ENCODE measurements at places on chromosomes 11 and 22.

DNA sequence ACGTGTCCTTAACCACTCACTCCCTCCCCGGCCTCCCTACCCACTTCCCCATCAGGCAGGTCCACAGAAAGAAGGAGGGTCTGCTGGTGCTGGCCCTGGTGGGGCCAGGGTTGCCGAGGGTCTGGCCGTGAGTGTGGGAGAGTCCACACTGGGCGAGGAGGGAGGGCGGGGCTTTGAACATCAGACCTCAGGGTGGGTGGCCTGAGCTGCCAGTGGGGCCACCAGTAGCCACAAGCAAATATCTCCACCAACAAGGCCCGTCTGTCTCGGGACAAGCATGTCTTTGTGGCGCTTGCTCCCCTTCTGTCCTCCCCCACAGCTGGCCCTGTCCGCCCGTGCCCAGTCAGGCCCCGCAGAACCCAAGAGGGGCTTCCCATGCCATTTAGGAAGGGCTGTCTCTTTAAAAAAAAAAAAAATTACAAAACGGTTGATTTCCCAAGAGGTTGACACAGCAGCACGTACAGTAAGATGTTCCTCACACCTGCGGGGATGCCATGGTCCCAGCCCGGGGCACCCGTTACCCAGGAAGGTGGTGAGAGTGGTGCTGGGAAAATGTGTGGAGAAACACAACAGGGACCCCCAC, 17.7 kb upstream of the TALDO1 start:
- peak; percentile 50 for DNase-seq

DNA sequence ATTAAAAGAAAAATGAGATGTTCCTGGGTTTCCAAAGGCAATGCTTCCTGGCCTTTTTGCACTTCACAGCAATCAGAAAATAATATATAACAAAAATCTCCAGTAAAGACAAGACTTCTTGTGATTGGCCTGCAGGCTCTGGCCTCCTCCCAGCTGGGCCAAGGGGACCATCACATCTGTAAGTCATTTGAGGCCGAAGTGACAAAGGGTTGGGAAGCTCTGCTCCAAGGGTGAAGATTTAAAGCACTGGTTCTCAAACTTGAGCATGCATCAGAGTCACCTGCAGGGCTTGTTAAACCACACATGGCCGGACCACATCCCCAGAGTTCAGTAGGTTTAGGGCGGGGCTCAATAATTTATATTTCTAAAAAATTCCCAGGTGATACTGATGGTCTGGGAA, 32.1 kb downstream of the ARFGAP2 start:
- DNase-seq = no peak

DNA sequence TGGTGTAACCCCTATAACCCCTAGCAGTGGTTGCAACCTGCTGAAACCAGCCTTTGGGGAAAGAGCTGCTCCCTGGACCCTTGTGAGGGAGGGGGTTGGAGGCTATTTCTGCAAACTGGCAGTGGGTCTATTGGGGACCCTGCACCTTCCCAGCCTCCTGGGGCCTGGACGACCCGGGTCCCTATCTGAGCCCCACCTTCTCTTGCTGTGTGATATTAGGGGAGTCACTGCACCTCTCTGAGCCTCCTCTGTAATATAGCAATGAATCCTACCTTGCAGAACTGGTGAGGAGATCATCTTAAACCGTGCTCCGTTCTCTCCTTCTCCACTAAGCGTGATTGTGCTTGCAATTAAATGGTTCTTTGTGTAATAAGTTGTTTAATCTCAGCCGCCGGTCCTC, 24.0 kb upstream of the MPPED1 start:
- DNase-seq = no peak

GRCh38 chr11:117900720-117901440, 24.4 kb upstream of the FXYD6 start:
- DNase-seq = no peak

DNA sequence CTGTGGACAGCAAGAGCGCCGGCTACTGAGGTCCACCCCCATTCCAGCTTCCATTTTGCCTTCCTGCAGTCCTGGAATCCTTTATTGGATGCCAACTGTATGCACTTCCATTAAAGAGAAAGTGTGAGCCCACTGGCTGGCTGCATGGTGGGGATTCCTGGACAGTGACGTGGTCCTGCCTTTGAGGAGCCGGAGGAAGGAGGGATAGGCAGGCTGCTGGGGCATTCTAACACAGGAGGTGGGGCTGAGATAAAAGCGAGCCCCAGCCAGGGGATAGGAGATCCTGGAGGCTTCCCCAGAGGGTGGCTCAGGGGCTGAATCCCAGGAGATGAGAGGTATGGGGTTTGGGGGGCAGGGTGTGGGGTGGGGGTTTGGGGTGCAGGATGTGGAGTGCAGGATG, 984.7 kb downstream of the BRD1 start:
- no peak for DNase-seq

- DNase-seq = no peak
These were observed 50.4 kb downstream of the DENND5A start for GRCh38 chr11:9214765-9215164.

- DNase-seq = no peak
These were observed 12.7 kb downstream of the MAFF start for GRCh38 chr22:38214302-38215056.

DNA sequence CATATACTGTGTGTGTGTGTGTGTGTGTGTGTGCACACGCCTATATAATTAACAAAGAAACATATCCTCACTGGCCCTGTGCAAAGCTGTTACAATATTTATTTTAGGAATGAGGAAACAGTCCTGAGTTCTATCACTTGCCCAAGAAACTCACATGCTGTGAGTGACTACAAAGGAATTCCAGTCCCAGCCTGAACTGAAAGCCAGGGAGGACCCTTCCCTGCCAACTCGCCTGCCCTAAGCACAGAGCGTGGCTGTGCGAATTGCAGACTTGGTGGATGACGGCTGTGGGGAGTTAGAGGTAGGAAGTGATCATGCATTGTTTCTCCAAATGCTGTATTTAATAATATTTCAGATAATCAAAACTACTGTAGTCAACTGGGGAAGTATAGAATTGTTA, 26.4 kb upstream of the CD5 start:
- no peak for DNase-seq

DNA sequence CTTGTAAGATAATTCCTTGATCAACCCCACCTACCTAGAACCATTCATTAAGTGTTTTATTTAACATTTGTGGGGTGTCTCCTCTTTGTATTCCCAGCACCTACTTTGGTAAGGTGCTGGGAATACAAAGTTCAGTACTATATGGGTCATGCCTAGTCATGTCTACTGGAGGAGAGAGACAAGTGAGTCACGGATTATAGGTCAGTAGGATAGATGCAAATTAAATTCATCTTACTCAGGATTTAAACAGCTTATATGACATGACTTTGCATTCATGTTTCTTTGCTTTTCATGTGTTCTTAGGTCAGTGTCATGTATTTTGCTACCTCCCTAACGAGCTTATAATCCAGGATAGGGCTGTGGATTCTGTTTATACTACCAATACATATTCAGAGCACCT, 3.4 kb upstream of the FADS1 start:
- DNase-seq = no peak

GRCh38 chr11:68694431-68695297, 10.3 kb downstream of the GAL start:
- DNase-seq = no peak

- peak; percentile 93 for DNase-seq
These were observed 11.7 kb downstream of the PHRF1 start for GRCh38 chr11:587978-588380.

DNA sequence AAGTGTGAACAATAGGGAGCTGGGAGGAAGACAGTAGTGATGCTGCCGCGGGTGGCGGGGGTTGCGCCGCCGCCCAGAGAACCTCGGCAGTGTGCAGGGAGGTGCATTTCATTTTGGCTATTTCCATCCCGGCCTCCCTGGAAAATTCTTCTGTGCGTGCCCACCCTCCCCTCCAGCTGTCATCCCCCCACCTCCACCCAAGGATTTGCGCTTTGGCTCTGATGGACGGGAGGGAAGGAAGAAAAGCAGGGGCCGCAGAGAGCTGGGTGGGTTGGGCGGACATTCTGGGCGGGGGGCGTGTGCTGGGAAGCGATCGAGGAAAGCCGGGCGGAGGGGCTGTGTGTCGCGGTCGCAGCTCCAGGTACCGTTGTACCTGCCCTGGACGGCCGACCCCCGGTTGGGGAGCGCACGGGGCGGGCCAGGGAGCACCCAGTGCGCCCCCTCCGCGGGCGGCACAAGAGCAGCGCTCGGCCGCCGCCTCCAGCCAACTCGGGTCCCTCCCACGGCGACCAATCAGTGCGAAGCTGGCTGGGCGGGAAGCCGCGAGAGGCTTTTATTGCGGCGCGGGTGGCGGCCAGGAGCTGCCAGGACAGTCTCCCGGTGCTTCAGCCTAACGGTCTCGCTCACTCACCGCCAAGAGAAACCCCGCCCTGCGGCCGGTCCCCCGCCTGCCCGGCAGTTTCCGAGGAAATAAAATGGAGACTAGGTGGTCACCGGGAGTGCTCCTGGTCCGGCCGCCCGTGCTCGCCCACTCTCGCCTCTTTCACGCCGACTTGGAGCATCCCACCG, 1.6 kb downstream of the NCAM1 start:
- peak; percentile 80 for DNase-seq

DNA sequence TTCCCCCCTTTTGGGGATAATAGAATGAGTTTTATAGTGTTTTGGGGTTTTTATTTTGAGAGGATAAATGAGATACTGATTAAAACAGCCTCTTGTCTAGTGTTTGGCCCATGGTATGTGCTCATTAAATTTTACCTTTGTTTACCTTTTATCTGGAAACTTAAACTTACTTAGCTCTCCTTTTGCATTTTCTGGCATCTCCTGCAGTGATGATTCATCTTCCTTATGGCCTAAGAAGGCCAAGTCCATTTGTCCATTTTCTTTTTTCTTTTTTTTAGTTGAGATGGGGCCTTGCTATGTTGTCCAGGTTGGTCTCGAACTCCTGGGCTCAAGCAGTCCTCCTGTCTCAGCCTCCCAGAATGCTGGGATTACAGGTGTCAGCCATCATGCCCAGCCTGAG, 156.3 kb downstream of the COMMD9 start:
- no peak for DNase-seq

GRCh38 chr11:16874275-16874975, 136.0 kb downstream of the C11orf58 start:
- no peak for DNase-seq

DNA sequence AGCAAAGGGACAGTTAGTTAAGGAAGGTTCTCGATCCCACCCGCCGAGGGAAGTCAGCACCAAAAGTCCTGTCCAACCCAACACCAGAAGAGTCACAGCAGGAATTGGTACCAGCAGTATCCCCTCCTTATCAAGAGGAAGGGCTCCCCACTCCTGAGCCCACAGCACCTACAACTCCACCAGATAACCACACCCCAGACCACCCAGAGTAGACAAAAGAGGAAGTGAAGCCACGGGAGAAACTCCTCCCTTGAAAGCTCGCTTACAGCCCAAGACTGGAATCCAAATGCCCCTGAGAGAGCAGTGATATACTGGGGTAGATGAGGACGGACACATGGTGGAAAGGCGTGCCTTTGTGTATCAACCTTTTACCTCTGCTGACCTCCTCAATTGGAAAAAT, 7.3 kb upstream of the CD5 start:
- DNase-seq = peak; percentile 56

GRCh38 chr11:63961608-63962412, 12.6 kb upstream of the COX8A start:
- peak; percentile 93 for DNase-seq

GRCh38 chr22:37165066-37165465, 15.3 kb upstream of the IL2RB start:
- no peak for DNase-seq

- peak; percentile 83 for DNase-seq
These were observed 22.8 kb downstream of the MYH9 start for GRCh38 chr22:36365020-36365411.

DNA sequence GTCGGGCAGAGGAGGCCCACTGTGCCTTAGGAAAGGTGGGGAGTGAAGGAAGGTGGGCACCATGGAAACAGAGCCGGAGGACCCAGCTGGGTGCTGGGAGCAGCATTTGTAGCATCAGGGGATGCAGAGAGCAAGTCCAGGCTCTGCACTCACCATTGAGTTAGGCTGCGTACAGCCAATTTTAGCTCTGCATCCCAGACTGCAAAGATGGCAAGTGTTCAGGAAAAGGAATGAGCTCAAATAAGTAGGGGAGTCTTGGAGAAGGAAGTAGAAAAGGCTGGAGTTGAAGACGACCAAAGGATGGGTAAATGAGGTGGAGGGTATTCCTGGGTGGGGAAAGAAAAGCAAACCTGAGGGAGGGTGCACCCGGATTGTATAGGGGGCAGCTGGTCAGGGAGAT, 31.6 kb upstream of the ETS1 start:
- DNase-seq = no peak

- no peak for DNase-seq
These were observed 3.4 kb downstream of the RPS6KA4 start for GRCh38 chr11:64362339-64362738.

DNA sequence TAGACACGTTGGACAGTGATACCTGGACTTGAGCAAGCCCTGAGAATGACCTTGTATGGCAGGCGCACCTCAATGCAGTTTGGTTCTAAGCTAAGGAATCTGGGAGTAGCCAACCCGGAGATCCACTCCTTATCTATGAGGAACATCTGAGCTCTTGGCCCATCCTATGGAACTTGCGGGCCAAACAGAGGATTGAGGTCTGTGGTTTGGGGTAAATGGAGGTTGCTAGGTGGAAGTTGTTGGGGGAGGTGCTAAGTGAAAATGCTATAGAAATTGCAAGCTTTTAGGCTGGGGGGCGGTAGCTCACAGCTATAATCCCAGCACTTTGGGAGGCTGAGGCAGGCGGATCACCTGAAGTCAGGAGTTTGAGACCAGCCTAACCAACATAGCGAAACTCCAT, 8.9 kb downstream of the GDPD5 start:
- DNase-seq = peak; percentile 53

- no peak for DNase-seq
These were observed 149.1 kb upstream of the CNTN5 start for GRCh38 chr11:98871690-98872089.
